Kidney (tissue), 22 donors: ENCODE measurements at places on chromosomes 12 and 14. TPM values are rescaled to one million over a fixed set of nuclear protein-coding genes. Genes with fewer than 3 reads are reported as not detected.

- DNase-seq: no peak
Measured at GRCh38 chr14:70995211-70995610, 88.0 kb downstream of the PCNX1 start.

DNA sequence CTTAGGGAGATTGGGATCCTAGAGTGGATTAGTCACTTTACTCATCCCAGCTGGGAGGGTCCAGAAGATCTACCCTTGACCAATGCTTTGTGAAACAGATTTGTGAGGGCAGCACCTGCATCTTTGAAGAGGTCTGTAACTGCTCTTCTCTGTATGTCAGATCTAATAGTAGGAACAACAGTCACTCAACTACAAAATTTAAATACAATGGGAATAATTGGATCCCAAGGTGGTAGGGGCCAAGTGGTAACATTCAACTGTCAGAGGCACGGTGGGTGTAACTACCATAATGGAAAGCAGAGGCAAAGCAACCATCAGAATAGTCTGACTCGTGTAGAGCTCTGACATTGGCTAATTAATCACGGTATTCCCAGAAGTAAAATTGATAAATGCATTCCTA is 55.8 kb downstream of the ITPR2 start:
- no peak for DNase-seq

DNA sequence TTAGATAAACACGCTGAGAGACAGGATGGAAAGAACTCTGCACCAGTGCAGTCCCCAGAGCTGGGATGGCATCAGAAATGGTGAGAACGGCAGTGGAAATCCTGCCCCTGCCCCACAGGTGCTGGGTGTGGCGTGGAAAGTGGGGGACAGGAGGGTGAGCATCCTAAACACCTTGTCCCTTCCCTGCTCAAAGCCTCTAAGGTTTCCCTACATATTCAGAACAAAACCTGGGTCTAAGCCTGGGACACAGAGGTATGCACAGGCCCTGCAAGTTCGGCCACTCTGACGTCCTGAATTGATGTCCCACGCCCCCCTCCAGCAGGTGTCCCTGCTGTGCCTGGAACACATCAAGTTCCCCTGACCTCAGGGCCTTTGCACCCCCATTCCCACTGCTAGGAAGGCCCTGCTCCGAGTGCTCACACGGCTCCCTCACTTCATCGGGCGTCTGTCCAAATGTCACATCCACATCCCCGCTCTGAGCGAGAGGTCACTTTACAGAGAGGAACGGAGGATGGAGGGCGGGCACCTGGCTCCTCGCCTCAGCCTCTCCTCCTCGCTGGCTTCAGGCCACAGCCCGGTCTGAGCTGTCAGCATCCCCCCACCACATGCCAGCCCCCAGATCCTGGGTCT is 38.5 kb upstream of the SFSWAP start:
- DNase-seq: peak; percentile 63

Gene CPNE8
- polyA plus RNA-seq: 8.8 TPM

Gene RAB2B
- 12.2 TPM for polyA plus RNA-seq

Gene FAM222A
- polyA plus RNA-seq: 12.5 TPM

Gene NGB
- polyA plus RNA-seq: not detected
